ENCODE measurements at places on chromosomes 6 and 20.
A peak's percentile ranks its signal among the peaks of the same experiment; 100 is the strongest.

DNA sequence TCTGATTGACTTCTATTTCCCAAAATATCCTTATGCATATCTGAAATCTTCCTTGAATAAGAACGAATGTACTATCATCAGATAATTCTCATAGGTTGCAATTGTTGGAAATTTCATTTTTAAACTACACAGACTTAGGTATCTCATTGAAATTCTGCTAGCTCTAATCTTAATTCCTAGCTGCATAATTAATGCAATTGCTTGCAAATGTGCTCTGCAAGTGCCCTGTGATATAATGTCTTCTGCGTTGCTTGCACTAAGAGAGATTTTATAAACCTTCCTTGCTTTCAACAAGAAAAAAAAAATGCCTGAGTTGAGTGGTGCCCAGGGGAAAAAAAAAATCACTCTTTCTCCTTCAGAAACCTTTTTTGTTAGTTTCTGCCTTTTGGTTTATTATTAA, 354.9 kb downstream of the TFAP2A start:
- no peak for DNase-seq

DNA sequence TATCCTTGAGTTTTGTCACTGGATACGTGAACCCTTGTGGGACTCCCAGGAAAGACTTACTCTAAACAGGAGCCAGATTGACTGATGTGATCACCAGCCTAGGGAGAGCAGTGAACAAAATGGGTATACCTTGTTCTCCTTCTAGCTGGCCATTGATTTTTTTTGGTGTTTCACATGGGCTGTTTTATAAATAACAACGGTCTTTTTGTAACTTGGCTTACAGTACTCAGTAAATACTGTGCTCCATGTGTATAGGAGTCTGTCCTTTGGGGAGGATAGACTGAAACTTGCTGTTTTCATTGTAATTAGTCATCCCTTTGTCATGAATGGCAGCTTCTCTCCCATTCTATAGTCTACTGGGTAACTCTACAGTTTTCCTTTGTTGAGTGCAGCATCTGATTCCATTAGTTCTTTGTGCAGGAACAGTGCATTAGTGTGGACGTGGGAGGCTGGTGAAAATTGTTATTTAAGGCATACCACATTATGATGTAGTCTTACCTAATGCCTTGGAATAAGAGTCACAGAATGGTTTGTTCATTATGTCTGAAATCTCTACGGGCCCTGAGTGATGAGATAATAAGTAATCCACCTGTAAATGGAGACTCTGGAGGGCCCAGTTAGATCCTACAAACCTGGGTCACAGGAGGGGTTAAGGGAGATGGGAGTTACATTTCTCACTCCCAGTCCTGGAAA, 89.5 kb downstream of the TIAM2 start:
- no peak for DNase-seq

DNA sequence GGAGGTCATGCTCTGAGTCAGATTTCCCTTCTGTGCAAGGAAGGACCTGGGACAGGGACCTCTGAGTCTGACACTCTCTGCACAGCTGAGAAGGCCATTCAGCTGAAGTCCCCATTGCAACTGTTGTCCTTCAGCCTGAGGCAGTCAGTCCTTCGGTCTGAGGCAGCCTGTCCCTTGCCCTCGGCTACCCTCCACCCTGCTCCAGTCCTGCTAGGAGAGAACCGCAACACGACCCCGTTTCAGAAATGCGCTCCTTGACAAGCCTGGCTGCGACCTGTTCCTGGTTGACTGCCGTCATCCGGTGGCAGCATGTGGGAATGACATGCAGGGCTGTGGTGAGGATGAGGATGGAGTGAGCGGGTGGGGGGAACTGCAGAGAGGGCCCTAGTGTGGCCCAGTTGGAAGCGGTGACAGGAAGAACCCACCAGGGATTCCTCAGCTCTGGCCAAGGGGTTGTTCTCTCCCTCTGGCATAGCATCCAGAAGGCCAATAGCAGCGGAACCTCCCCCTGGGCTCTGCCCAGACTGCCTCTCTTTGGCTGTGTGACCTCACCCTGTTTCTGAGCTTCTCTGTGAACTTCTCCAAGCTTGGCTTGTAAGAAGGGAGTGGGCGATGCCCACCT, 40.3 kb upstream of the ANGPT4 start:
- DNase-seq = peak; percentile 43

- DNase-seq = no peak
Observed at GRCh38 chr20:61119794-61120410, 132.2 kb upstream of the CDH4 start.

- DNase-seq = no peak
Observed at GRCh38 chr20:47783828-47784598, 1.3 kb downstream of the SULF2 start.

DNA sequence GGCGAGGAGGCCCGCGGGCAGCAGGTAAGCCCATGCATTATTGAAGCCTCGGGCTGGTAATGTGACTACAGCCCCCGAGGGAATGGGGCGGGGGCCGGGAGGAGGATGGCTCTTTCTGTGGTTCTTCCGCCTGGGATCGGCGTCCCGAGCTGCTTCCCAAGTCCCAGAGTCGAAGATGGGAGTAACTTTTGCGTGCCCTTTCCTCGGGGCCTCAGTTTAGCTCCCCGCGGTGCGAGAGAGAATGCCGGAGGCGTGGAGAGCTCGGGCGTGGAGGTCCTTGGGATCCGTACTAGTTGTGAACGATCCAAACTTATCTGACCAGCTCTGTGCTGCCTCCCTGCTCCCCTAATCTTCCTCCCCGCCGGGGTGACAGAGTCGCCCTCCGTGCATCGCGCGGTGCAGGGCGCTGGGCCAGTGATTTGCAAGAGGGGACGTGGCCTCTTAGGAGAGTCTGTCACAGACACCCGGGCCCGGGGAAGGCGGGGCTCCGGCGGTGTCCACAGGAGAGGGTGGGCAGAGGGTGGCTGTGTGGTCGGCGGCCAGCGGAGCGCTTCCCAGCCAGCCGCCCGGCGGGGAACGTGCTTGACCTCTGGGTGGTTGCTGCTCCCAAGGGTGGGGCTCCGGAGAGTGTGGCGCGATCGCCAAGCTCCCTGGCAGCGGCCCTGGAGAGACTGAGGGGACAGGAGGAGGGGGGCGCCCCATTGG, 815 bp downstream of the UTRN start:
- no peak for DNase-seq

- no peak for DNase-seq
Observed at GRCh38 chr6:88135578-88136114, 30.5 kb downstream of the CNR1 start.

GRCh38 chr6:91268941-91269340, 682.1 kb upstream of the MAP3K7 start:
- no peak for DNase-seq

- no peak for DNase-seq
Observed at GRCh38 chr6:89640804-89641203, 2.3 kb upstream of the LYRM2 start.

DNA sequence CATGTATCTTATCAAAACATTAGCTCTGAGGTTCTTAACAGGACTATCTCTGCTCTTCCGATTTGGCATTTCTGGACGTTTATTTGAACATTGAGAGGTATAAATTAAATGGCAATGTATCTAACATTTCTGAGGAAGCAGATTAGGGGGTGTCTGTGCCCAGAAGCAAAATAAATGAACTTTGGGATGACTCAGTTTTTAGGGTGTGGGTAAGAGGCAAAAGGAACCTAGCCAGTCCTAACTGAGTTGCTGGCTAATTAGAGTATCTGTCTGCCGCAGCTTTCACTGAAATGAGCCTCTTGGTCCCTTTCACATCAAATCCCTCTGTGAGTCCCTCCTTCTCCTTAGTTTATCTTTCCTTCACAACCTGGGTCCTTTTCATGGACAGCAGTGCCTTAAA, 1.1 kb downstream of the RNF144B start:
- no peak for DNase-seq

GRCh38 chr6:31568537-31568961, 3.5 kb upstream of the LTA start:
- no peak for DNase-seq

DNA sequence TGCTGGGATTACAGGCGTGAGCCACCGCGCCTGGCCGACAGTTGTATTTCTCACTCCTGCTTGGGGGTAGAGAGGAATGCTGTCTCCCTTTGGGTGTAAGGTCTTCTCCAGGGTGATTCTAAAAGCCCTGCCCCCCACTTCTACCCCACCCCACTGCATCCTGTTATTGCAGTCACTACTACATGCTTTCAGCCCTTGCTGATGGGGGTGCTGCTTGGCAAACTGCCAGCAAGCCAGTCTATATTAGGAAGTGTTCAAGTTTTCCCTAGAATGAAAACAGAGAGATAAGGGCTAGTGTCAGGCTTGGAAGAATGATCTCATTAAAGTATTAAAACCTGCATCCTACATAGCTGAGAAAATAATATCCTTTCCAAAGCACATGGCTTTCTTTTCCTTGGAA, 31.3 kb downstream of the TTI1 start:
- DNase-seq = no peak

- no peak for DNase-seq
Observed at GRCh38 chr6:155107432-155108069, 112.4 kb downstream of the TIAM2 start.

- no peak for DNase-seq
Observed at GRCh38 chr6:145878591-145879295, 64.1 kb upstream of the FBXO30 start.

DNA sequence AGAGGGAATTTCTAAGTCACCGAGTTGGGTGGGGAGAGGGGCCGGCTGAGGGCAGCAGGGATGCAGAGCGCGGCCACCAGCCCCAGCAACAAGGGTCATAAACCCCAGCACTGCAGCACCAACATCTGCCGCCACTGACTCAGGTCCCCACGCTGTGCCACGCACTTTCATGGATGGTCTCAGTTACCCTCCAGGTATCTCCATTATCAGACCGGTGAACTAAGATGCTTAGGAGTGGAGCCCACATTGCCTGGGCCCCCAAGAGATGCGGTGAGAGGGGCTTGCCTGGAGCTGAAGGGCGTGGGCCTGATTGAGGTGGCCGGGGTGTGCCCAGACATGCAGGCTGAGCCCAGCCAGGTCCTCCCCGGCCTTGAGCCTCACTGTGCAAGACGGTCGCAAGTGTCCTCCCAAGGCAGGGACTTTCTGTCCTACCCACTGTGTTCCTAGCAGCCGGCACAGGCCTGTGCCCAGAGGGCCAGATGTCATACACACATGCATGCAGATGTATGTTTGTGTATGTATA, 19.3 kb downstream of the RBM38 start:
- DNase-seq = no peak

- DNase-seq = no peak
Observed at GRCh38 chr20:20003031-20003954, 13.9 kb upstream of the NAA20 start.

DNA sequence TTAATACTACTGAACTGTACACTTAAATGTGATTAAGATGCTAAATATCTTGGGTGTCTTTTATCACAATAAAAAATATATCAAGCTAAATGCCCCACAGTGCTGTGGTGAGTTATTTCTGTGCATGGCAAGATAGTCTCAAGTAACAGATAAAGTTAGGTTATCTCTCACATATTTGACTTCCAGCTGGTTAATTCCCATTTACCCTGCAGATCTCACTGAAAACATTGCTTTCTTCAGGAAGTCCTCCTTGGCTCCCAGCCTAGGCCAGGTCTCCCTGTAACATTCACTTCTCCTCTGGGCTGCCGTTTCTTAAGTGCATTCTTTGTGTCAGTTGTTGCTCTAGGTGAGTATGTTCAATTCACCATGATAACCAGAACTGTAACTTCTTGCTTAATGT, 59.1 kb downstream of the SLC22A1 start:
- DNase-seq = no peak

- no peak for DNase-seq
Observed at GRCh38 chr20:32518593-32519380, 66.3 kb downstream of the NOL4L start.

DNA sequence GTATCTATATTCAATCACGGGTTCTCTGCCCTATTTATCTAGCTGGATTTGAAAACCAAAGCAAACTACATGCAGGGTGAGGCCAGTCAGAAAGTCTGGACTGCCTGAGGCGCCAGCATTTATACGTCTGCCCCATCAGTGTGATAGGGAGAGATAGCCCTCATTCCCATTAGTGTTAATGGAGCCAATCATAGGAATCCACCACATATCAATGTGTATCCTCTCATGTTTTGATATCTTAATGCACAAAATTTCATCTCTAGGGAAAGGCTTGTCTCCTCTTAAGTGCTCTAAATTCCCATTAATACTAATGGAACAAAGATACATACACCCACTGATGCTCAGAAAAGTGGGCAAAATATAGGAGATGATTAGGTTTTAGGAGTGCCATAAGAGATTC, 376.2 kb downstream of the BTBD3 start:
- no peak for DNase-seq

GRCh38 chr6:15598273-15598798, 64.5 kb downstream of the DTNBP1 start:
- DNase-seq = no peak

Data from stimulated activated CD8-positive, alpha-beta memory T cell treated with anti-CD3 and anti-CD28 coated beads, Interleukin-15, amount 100 ng/mL, for 24 hours (primary cell).